ENCODE measurements at places on chromosomes 5 and 9. TPM values are rescaled to one million over a fixed set of nuclear protein-coding genes. Genes with fewer than 3 reads are reported as not detected.

UCK1 gene
- total RNA-seq, result 21.5 TPM

GKAP1 gene
- total RNA-seq, result 0.66 TPM

CCNH gene
- 48.0 TPM for total RNA-seq

SQSTM1 gene
- 2,519 TPM for total RNA-seq

IFNA13 gene
- total RNA-seq, result not detected

GFM2 gene
- total RNA-seq, result 34.9 TPM

TEX48 gene
- total RNA-seq, result not detected

DIAPH1 gene
- 46.4 TPM for total RNA-seq

GZMA gene
- total RNA-seq, result not detected

Measured in smooth muscle cell of trachea (primary cell).